Activated T-helper 1 cell treated with anti-CD3 and anti-CD28 coated beads, Interleukin-2, amount 50 U/mL, for 16 hours (primary cell): ENCODE measurements at places on chromosomes 13 and 19.
A peak's percentile ranks its signal among the peaks of the same experiment; 100 is the strongest.

DNA sequence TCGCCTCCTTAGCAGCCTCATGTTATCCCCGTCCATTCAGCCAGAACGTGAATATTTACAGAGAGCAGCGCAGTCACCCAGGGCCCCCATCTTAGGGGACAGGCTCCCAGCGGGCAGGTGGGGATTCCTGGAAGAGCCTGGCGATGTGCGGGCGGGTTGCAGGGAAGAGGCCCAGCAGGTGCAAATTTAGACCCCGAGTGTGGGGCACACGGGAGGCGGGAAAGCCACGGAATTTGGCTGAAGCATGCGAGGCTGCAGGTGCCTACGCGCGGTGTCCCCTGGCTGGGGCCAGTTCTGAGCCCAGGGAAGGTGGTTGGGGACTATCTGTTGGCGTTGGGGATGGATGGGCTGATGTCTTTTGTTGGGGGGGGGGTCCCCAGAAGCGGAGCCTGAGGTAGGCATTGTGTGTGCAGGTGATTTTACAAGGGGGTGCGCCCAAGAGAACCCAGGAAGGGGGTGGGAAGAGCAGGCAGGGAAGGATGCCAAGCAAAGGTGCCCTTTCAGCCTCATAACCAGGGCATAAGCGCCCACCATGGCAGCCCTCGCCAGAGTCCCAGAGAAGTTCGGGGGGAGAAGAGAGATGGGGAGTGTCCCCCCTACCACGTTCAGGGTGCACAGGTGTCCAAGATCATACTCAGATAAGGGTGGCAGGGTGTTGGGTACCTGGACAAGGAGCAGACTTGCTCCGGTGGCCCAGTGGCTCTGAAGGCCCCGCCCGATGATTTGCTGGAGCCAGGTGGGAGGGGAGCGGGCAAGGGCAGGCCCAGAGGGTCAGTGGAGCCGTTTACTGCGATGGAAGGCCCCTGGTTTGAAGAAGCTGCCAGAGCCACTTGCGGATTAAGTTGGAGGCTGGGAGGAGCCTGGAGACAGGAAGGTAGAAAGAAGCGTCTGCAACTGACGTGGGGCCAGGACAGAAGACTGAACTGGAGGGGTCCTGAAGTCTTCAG is 1.2 kb downstream of the TPGS1 start:
- DNase-seq: no peak

GRCh38 chr13:76764429-76764828 is 121.8 kb downstream of the KCTD12 start:
- DNase-seq: no peak

DNA sequence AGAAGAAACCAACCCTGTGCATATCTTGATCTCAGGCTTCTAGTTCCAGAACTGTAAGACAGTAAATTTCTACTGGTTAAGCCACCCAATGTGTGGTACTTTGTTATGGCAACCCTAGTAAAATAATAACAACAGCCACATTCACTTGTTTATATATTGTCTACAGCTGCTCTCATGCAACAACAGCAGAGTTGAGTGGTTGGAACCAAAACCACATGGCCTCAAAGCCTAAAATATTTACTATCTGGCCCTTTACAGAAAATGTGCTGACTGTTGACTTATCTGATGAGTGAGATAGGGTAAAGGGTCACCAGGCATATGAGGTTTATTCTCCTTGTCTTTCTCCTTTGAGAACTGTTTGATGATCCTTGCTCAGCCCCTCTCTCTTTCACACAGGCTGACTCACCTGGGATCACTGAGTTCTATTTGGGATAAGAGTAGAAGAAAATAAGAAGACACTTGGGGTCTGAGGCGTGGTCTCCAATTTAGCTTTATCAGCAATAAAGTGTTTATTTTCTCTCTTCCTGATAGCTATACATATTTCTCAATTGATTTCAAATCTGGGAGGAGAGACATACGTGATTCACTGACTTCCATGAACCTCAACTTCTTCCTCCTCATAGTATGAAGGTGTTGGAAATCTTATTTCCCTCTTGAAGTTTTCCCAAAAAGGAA is 227.5 kb upstream of the STARD13 start:
- no peak for DNase-seq

DNA sequence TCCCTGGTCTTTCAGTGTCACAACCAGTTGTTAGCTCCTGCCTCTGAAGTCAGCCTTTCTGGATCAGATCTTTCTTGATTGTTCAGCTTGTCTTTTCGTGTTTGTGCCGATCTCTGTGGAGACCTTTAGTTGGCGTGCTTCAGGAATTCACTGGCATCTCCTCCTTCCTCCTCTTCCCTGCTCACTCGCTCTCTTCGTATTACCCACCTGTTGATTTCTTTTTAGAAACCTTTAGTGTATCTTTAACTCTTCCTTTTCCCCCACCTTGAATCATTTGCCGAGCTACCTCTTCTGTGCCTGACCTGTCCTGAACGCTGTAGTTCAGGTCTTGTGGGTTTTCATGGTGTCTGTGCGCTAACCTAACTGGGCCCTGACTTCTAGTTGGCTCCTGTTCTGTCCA is 64.0 kb upstream of the TEX29 start:
- DNase-seq: no peak

GRCh38 chr19:27522223-27522622 is 1690.7 kb downstream of the UQCRFS1 start:
- no peak for DNase-seq

DNA sequence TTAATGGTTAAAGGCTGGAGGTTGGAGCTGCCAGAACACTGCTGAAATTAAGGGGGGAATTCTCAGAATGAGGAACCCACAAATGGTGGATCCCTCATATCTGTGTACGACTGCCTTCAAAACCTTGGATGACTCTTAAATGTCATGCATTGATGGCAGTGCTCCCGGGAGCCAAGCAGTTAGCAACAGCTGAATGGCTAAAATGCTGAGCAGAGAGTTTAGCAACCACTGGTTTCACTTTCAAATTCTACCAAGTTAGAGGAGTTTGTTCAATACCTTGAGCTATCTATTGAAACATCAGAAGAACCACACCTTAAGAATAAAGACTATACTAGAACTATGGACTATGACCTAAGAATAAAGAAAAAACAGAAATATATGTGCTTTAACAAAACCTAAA is 41.4 kb downstream of the UQCRFS1 start:
- no peak for DNase-seq

- no peak for DNase-seq
Measured at GRCh38 chr13:44921931-44922758, 67.1 kb downstream of the NUFIP1 start.

DNA sequence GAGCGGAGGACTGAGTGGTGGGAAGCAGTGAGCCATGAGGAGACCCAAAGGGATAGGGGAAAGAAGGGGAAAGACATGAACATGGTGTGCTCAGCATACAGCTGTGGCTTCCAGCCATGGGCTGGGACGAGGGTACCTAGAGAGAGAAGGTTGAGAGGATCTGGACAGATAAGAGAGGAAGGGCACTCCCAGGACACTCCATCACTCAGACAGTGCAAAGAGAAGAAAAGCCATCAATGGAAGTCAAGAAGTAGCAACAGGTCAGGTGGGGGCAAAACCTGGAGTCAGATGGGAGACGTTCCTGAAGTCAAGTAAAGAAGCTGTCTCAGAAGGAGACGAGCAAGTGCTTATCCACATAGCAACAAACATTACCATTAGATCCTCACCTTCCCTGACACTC is 40.2 kb upstream of the UBAC2 start:
- DNase-seq: no peak

DNA sequence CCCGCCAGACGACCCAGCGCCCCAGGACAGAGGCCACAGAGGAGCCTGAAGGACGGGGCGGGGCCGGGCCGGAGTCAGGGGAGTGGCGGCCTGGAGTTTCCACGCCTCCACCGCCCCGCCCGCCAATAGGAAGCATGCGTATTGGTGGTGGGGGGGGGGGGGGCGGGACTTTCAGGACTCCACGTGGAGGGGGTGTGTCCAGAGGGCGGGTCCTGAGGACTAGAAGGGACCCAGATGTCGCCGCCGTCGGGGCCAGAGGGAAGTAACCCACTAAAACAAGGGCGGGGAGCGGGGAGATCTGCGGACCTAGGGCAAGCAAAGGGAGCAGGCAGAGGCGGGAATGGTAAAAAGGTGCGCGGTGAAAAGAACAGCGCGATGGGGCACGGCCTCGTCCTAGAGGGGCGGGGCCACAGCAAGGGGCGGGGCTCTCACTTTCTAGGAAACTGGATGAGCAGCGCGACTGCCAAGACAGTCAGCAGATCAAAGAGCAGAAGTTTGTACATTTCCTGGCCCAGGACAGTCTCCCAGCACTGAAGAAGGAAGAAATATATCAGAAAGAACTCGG is 2.8 kb upstream of the LENG1 start:
- peak; percentile 63 for DNase-seq

- no peak for DNase-seq
Measured at GRCh38 chr13:46288570-46289259, 77.0 kb downstream of the LRRC63 start.

DNA sequence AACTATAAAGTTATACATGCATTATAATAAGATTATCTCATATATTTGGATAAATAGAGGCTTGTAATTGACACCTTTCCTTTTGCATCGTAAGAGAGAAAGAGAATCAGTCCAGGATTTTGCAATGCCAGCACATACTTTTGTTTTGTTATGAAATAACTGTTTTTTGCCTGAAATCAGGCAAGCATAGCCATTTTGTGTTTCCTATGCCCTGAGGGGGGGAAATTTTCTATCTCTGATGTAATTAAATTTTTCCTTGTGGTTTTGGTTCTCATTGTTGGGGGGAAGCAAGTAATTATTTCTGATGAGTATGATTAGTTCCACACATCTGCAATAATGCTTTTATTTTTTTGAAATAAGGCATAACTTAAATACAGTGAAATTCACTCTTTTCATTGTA is 229.4 kb downstream of the NDFIP2 start:
- no peak for DNase-seq

- no peak for DNase-seq
Measured at GRCh38 chr19:52270266-52270885, 989 bp downstream of the ZNF766 start.

GRCh38 chr13:99293178-99293577 is 14.0 kb downstream of the GPR183 start:
- no peak for DNase-seq

GRCh38 chr13:86848716-86849115 is 822.5 kb upstream of the SLITRK5 start:
- no peak for DNase-seq
